ENCODE measurements at places on chromosomes 2 and 18.

DNA sequence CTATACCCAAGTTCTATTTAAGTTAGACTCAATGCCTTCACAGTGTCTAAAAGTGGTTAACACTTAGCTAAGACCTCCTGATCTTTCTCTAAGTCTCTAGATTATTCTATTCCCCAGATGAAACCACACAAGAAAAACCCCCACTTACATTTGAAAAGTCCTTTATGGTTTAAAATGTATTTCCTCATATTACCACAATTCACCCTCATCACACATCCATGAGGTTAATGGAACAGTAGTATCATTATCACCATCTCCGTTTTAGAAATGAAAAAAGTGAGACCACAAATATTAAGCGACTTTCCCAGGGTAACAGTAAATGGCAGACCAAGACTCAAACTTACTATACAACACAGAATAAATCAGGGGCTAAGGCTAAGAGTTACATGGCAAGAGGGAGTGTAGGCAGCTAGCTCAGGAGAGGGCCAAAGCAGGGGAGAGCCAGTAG is 28.6 kb downstream of the EPG5 start:
- no peak for DNase-seq

GRCh38 chr2:215896921-215897320 is 116.4 kb downstream of the MREG start:
- no peak for DNase-seq

GRCh38 chr18:44452346-44452745 is 228.3 kb upstream of the SETBP1 start:
- no peak for DNase-seq

DNA sequence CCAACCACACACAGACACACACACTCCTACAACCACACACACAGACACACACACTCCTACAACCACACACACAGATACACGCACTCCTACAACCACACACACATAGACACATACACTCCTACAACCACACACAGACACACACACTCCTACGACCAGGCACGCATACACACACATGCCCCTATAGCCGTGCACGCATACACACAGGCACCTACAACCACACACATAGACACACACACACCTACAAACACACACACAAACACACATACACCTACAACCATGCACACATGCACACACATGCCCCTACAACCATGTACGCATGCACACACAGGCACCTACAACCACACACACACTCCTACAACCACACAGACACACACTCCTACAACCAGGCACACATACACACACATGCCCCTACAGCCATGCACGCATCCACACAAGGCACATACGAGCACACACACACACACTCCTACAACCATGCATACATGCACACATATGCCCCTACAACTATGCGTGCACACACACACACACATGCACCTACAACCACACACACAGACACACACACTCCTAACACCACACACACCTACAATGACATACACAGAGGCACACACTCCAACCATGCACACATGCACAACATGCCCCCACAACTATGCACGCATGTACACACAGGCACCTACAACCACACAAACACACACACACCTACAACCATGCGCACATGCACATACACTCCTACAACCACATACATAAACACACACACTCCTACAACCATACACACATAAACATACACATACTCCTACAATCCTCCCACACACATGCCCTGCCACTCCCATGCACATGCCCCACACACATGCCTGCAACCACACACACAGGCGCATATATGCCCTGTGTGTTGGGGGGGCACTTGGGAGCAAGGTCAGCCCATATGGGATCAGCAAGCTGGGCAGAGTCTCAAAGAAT is 19.1 kb upstream of the TEX51 start:
- no peak for DNase-seq

- DNase-seq, result no peak
These were observed 60.0 kb upstream of the EDAR start for GRCh38 chr2:109049022-109049421.

DNA sequence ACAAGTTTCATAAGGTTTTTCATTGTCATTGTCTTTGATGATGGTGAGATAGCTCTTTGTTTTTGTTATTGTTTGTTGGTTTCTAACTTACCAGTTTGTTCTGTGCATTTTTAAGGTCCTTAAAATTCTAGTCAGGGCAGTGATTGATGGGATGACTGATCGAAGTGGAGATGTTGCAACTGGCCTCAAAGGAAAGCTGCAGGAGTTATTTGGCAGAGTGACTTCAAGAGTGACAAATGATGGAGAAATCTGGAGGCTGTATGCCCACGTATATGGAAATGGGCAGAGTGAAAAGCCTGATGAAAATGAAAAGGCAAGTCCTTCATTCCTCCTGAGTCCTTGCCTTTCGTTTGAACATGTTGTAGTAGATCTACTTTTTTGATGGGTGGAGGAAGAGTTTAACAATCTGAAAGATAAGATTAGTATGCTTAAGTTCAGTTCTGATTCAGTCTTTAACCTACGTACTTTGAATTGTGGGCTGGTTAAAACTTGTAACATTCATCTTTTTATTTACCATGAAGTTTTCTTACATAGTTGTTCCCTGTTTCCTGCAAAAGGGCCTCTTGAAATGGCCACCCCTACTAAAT is 135.8 kb upstream of the LTBP1 start:
- DNase-seq, result no peak

DNA sequence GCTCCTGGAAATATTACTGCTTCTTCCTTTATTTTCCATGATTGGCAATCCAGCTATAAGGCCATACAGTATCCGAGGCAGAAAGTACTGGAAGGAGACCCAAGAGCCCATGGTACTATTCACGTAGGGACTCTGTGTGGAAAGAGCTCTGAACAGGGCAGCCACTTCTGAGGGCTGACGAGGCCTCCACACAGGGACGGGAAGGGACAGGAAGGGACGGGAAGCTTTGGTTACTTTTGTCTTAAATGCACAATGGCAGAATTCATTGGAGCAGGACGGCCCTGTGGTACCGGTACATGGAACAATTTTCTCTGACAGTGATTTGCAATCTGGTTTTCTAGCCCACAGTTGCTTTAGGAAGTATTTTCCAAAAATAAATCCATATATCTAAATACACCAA is 102.4 kb downstream of the MBP start:
- no peak for DNase-seq

GRCh38 chr2:101763496-101764333 is 66.2 kb downstream of the MAP4K4 start:
- no peak for DNase-seq

DNA sequence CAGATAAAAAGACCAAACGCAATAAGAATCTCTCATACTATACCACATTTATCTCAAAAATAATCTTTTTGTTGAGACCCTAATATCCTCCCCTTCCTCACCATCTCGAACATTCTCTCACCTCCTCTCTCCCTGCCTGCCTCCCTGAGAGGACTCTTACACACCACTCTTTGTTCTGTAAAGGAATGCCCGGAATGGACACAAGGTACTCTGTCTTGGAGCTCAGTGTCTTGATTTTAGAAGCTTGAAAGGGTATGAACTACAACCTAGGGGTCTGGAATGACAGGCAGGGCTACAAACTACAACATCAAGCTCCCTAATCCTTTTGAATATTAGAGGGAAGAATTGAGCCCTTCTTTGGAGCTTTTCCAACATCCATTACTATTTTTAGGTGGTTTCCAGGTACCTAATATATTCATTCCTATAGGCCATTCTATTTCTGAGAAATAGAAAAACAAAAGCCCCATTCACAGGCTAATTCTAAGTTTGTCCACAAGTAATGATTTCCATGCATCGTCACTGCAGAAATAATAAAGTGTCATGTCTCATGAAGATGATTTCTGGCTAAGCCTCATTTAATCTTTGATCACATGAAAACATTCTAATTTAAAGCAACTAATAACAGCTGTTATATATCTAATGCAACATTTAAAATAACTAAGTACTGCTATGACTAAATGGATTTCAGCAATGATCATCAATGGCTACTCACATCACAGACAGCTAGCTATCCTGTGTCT is 60.6 kb downstream of the LRP2 start:
- DNase-seq, result no peak

GRCh38 chr2:13950761-13951160 is 681.8 kb upstream of the LRATD1 start:
- no peak for DNase-seq

DNA sequence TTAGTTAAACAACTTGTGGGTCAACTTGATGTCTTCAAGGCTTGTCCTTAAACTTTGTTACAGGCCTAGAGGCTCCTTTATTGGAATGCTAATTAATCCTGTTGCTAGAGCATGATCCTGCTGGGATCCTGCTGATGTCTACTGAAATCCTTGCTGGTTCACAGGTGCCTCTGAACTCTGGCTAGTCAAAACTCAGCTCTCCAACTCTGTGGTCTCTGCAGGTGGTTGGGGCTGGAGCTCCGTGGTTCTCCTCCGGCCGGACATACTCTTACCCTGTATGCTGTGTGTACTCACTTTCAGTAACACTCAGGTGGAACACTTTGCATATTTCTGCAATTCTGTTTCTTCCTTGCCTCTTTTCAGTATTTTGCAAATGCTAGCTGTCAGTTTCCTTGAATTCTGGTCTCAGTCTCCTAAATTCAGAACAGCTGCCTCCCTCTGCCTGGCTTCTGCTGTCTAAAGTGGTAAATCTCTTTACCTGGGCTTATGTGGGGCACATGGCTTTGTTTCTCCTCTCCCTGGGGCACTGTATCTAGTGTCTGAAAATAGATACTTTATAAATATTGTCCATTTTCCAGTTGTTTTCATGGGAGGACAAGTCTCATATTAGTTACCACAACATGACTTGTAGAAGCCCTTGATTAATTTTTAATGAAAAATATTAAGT is 113.0 kb downstream of the ATP9B start:
- no peak for DNase-seq

DNA sequence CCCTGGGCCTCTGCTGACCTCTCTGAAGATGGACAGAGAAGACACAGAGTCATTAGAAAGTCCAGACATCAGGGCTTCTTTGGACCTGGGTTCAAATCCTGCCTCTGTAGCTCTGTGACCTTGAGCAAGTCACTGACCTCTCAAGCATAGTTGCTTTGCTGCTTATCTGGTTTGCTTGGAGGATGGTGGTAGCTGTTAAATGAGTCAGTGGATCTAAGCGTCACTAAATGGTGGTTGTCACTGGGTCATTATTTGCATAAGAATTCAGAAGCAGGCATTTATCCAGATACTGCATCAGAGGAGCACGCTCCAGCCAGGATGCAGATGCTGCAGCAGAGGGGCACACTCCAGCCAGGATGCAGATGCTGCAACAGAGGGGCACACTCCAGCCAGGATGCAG is 229.2 kb downstream of the GLI2 start:
- no peak for DNase-seq

- DNase-seq, result no peak
These were observed 636.3 kb upstream of the ZEB2 start for GRCh38 chr2:145156199-145156598.

- DNase-seq, result no peak
These were observed 154.7 kb downstream of the SOX11 start for GRCh38 chr2:5846881-5847280.

GRCh38 chr2:43314299-43314927 is 88.0 kb upstream of the ZFP36L2 start:
- DNase-seq, result no peak

GRCh38 chr2:212897296-212897695 is 254.1 kb downstream of the IKZF2 start:
- no peak for DNase-seq

- no peak for DNase-seq
These were observed 1.2 kb downstream of the MYL12A start for GRCh38 chr18:3248658-3249359.

DNA sequence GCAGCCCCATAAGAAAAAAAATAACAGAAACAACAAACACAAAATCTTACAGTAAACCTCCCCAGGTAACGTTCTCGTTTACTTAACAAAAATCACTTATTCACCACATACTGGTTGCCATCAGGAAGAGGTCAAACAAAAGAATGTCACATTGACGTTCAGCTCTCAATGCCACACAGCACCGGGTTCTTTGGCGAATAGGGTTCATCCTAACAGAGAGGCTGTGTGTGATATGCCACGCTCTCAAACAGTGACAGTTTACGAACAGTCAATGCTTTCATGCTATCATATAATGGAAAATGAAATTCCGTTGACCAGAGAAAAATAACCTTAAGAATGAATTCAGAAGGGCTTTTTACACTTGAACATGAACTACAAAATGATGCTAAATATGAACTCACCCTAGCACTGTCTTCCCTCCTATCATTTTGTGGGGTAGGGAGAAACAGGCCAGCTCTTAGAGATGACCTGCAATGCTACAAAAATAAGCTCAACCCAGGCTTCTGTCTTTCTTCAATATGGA is 2.0 kb downstream of the TMEM163 start:
- no peak for DNase-seq

DNA sequence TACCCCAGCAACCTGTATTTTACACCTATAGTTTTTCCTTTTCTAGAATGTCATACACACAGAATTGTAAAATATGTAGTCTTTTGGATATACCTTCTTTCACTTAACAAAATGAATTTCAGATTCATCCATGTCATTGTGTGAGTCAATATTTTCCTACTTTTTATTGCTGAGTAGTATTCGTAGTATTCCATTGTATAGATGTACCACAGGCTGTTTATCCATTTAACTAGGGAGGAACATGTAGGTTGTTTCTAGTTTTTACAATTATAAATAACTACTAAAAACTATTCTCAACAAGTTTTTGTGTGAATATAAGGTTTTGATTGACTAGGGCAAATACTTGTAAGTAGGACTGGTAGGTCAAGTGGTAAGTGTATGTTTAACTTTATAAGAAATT is 187.4 kb downstream of the ACOXL start:
- DNase-seq, result no peak

- DNase-seq, result no peak
These were observed 73.6 kb downstream of the MAIP1 start for GRCh38 chr2:200028998-200029397.

GRCh38 chr2:175156534-175156933 is 11.5 kb downstream of the ATF2 start:
- DNase-seq, result no peak

GRCh38 chr18:23799540-23799939 is 110.3 kb downstream of the LAMA3 start:
- DNase-seq, result no peak

DNA sequence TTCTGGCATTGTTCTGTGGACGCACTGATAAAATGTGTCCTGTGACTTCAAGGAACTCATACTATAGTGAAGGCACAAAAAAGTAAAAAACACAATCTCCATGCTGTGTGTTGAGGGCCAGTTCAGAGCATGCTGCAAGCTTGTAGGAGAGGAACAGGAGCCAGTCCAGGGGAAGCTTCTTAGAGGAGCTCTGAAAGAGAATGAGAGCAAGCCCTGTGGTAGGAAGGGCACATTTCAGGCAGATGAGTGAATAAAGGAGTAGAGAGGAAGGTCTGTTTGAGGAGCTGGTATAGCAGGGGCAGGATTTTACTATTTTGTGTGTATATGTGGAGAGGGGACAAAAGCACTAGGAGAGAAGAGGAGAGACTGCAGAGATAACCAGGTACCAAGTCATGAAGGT is 478.3 kb downstream of the ZEB2 start:
- DNase-seq, result no peak

- no peak for DNase-seq
These were observed 2.1 kb downstream of the RHBDD1 start for GRCh38 chr2:226837787-226838603.

- no peak for DNase-seq
These were observed 136.8 kb downstream of the TPO start for GRCh38 chr2:1550076-1550475.

GRCh38 chr2:189835855-189836558 is 51.8 kb downstream of the PMS1 start:
- no peak for DNase-seq

- DNase-seq, result no peak
These were observed 96.1 kb downstream of the MSH2 start for GRCh38 chr2:47499093-47499492.

GRCh38 chr2:84880645-84881521 is at the start of gene TRABD2A:
TRABD2A (minus strand) TSS chr2:84881084; CDS start chr2:84881039, 45 bp downstream.
- no peak for DNase-seq
